NCI-H1694 (cell line): ENCODE measurements at places on chromosomes 5 and 9.

DNA sequence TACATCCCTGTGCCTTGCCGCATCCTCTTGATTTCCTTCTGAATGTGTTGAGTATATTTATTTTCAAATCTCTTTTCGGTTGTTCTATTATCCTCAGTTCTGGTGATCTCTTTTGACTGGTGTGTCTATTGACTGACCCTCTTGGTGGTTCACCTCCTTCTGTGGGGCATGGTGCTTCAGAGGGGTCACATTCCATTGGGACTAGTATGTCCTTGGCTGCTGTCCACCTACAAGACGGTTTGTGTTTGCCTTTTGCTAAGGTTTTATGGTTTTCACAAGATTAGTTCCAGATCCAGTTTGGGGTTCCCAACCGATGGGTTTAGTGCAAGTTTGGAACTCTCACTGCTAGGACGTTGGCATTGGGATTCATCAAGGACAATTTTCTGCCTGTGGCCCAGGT lies 66.6 kb downstream of the PHF2 start:
- no peak for DNase-seq

GRCh38 chr5:63401436-63402046 lies 560.7 kb downstream of the HTR1A start:
- peak; percentile 54 for DNase-seq

- peak; percentile 20 for DNase-seq
Measured at GRCh38 chr9:83707518-83707767, 315 bp downstream of the UBQLN1 start.

GRCh38 chr5:31611002-31611401 lies 27.9 kb upstream of the PDZD2 start:
- no peak for DNase-seq

GRCh38 chr9:38008168-38009034 lies 60.6 kb downstream of the SHB start:
- DNase-seq, result no peak

GRCh38 chr9:94086486-94087345 lies 2.5 kb downstream of the PTPDC1 start:
- peak; percentile 53 for DNase-seq

GRCh38 chr5:102747386-102748166 lies 7.5 kb upstream of the PAM start:
- DNase-seq, result no peak

- DNase-seq, result no peak
Measured at GRCh38 chr5:139147483-139148087, 50.6 kb downstream of the SIL1 start.

DNA sequence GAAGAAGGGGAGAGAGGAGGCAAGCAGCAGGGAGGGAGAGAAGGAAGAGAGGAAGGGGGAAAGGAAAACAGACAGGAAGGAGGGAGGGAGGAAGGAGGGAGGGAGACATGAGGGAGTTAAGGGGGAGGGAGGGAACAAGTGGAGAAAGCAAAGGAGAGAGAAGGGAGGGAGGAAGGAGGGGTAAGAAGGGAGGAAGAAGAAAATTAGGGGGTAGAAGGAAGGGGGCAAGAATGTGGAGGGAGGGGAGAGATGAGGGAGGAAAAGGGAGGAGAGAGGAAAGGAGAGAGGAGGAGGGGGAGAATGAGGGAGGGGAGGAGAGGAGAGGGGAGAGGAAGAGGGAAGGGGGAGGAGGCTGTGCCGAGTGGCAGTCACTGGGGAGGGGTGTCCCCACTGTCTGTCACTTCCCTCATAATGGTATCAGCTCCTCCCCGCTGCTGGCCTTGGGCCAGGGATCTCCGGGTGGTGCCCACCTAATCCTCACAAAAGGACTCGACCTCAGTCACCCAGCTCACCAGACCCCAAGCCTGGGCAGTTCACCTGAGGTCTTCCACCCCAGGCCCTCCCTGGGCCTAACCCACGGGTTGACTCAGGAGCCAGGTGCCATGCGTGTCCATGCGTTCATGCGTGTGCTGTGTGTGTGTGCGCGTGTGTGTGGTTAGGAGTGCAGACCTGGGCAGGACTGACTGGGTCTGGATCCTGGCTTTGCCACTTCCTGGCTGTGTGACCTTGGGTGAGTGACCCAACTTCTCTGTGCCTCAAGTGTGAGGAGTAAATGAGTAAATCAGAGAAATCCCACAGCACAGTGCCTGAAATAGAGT lies 18.1 kb downstream of the C9orf50 start:
- no peak for DNase-seq

GRCh38 chr9:14432666-14433350 lies 118.9 kb upstream of the NFIB start:
- DNase-seq, result no peak

DNA sequence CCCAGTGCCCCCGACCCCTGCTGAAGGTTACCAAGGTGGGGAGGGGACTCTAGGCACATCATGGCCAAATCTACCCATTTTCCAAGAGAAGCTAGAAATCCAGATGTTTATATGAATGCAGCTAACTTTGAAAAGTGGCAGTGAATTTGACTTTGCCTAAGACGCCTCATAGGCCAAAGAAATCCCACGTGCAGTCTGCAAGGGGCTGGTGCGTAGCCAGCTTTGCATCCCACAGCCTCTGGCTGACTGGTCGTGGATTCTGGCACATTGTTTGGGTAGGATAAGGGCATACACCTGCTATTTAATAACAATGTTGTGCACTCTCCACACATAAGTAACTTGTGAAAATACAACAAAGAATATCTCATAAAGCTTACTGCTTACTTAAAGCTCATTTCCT lies 3.5 kb upstream of the GADD45G start:
- DNase-seq, result no peak

GRCh38 chr9:111114486-111114885 lies 76.2 kb upstream of the LPAR1 start:
- no peak for DNase-seq

- no peak for DNase-seq
Measured at GRCh38 chr5:149472399-149472798, 78.8 kb downstream of the CSNK1A1 start.

- no peak for DNase-seq
Measured at GRCh38 chr9:27990524-27990923, 417.2 kb upstream of the C9orf72 start.
